ENCODE measurements at places on chromosomes 4 and X.

- peak; percentile 64 for DNase-seq
Observed at GRCh38 chr4:8315435-8316250, 46.1 kb downstream of the HTRA3 start.

DNA sequence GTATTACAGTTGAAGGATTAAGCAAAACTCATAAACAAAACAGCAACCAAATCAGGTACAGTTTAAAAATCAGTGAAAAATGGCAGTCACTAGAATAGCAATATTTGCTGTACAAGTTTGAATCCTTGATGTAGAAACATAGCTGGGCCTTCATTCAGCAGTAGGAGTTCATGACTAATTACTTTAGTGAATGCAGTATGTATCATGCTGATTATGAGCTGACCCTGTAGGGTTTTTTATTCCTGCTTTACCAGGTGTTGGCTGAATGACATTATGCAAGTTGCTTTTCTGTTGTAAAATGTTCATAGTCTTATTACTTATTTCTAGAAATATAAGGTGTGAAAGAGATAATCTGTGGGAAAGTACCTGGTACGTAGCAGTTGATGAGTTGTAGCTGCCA, 179.6 kb downstream of the CCSER1 start:
- no peak for DNase-seq

DNA sequence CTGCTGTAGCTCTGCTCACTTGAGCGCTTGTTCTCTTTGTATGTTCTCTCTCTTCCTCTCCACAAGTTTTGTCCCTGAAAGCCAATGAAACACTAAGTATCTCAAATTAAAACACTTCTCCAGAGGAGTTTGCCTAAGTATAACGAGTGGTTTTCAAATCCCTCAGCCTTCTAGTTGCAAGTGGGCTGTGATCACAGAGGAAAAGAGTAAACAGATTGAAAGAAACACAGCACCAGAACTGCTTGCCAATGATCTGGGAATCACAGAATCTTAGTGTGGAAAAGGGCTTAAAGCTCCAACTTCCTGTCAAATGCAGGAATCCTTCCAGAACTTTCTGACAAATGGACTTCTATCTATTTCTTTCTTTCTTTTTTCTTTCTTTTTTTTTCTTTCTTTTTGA, 4.8 kb upstream of the PRSS12 start:
- DNase-seq = no peak

DNA sequence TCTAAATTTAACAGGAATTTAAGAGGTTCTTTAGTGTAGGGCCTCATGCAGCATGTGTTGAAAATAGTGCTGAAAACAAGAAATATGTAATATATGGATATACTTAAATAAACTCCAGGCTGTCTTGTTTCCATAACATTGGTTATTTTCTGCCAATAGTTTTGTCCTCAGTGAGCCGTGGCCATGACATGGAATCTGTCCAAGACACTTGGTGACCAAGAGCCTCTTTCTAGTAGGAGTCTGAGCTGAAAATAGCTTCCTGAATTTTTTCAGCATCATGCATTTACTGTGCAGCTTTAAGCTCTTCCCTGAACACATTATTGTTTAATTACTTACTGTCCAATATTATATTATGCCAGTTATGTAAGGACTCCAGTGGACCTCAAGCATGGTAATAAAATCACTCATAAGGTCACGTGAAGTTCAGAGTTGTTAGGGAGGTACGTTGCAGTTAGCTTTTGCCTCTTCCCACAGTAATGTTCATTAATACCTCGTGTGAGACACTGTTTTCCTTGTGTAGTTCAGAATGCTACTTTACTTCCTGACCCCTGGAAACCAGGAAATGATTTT, 488.2 kb downstream of the GRID2 start:
- DNase-seq = peak; percentile 74

- no peak for DNase-seq
Observed at GRCh38 chr4:176921256-176921655, 128.5 kb upstream of the VEGFC start.

DNA sequence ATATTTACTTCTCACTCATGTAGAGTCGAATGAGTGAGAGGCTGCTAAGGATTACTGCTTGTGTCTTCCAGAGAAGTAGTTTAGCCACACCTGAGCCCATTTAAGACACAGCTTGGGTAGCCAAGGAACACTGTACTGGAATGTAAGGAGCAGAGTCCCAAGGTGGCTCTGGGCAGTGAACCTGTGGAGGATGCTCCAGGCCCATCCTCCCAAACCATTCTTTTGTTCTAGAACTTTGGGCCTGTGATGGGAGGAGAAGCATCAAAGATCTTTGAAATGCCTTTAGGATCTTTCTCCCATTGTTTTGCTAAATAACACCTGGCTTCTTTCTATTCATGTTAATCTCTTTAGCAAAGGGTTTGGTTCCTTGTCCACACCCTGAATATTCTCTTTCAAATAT, 162.2 kb downstream of the KLHL4 start:
- no peak for DNase-seq

GRCh38 chr4:4671774-4672349, 130.0 kb upstream of the STX18 start:
- DNase-seq = no peak

DNA sequence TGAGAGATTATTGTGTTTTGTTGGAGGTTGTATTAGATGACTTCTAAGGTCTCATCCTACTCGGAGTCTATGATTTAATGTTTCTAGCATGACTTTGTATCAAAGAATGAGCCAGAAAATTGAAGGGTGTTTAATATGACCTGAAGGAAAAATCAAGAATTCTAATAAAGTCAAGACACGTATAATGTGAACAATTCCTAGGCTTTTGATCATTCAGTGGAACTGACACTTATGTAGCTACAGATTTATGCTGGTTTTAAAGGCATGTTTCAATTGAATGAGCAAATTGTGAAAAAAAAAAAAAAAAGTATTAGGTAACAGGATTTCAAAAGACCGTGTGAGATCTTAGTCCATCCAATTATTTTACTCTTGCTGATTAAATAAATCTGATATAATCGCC, 64.9 kb downstream of the GRID2 start:
- no peak for DNase-seq

GRCh38 chr4:53697016-53697685, 105.9 kb upstream of the LNX1 start:
- DNase-seq = no peak
